WERI-Rb-1 (cell line): ENCODE measurements at places on chromosomes 4 and X.

- DNase-seq: no peak
Measured at GRCh38 chr4:120658772-120659171, 263.8 kb downstream of the PRDM5 start.

DNA sequence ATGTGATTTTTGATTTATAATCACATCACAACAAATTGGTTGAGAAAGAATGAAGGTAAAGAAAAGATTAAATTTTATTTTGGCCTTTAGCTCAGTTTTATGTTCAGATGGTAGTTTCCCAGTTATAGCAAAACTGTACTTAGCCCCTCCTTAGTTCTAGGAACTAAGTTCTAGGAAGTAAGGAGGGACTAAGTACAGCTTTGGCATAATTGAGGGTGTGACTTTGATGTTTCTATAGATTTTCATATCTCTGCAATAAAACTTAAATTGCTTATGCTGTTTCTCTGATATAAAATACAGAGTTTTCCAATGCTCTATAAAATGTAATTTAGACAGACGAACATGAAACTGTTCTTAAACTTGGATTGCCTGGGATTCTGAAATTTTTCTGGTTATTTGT lies 46.6 kb upstream of the SLC4A4 start:
- DNase-seq: no peak

DNA sequence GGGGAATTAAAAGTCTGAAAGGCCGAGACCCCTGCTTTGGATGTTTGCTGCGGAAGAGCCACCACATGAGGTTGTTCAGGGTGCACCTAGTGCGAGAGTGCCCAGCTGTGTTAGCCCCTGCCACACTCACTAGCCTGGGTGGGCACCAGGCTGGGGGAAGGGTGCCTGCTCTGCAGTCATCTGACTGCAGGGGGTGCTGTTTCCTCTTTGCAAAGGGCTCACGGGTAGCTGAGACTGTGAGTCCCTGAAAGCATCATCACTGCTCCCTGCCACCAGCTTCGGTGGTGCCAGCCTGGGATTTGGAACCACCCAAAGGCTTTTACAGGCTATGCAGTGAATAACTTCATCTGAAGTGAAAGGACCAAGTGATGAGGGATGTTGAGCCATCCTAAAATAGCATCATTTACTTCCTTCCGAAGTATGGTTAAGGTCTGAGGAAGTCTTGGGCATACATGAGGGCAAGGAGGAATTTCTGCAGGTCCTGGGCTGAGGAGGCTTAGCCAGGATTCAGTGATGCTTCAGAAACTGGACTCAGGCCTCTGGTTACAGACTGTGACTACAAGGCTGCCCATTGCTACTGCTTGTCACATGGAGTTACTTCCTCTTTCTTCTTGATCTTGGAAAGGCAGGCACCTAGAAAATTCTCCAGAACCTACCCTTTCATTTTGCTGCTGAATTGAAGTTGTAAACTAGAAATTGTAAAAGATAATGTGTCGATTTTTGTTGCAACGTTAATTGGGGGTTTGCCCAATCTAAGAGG lies 293.2 kb upstream of the PRPS2 start:
- peak; percentile 17 for DNase-seq

DNA sequence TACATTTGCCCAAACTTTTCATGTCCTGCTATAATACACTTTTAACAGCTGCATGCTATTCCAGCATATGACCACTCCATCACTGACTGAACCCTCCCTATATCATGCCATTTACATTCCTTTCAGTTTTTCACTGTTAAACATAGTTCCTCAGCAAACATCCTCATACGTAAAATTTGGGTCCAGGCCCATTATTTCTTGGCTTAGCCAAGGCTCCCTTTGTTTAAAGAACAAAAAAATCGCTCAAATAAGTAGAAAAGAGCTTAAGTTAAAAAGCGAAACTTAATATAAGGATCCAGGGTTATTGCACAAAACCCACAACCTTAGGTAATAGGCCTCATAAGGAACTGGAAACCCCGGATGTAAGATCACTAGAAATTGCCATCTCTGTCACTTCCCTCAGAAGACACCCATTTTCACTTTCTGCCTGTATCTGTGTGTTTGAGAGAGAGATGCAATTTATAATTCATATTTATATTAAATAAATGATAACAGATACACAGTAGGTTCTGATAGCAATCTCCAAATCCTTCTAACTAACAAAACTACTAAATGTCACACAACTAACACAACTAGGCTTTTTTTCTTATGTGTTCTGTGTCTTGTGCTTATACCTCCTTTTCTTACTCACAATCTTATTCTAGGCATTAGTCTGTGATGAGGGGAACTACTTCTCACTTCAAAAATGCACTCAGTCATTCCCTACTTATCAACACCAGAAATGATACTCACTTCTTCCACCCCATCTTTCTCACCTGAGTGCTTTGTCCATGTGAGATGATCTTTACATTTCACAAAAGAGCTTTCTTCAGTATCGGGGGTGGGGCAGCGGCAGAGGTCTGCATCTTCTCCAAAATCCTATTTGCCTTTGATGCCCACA lies 59.9 kb upstream of the FAM241A start:
- no peak for DNase-seq

GRCh38 chrX:38999967-39000745 lies 198.9 kb downstream of the MID1IP1 start:
- no peak for DNase-seq

DNA sequence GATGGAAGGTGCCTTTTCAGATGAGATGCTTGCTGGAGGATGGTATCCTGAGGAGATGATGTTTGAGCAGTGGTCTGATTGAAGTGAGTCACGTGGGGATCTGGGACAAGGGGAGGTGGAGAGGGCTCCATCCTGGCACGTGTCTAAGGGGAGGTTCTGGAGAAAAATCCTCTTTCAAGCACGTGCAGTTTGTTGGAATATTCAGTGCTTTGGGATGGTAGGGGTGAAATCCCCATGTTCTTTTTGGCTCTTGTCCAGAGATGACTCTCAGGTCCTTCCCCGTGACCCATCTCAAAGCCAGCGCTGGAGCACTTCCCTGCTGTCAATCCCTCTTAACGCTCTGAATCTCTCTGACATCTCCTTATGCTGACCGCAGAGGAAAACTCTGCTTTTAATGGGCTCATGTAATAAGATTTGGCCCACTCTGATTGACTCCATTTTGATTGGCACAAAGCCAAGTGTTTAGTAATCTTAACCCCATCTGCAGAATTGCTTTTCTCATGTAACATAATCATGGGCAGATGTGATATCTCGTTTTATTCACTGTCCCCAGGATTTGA lies 10.8 kb upstream of the KLKB1 start:
- no peak for DNase-seq

DNA sequence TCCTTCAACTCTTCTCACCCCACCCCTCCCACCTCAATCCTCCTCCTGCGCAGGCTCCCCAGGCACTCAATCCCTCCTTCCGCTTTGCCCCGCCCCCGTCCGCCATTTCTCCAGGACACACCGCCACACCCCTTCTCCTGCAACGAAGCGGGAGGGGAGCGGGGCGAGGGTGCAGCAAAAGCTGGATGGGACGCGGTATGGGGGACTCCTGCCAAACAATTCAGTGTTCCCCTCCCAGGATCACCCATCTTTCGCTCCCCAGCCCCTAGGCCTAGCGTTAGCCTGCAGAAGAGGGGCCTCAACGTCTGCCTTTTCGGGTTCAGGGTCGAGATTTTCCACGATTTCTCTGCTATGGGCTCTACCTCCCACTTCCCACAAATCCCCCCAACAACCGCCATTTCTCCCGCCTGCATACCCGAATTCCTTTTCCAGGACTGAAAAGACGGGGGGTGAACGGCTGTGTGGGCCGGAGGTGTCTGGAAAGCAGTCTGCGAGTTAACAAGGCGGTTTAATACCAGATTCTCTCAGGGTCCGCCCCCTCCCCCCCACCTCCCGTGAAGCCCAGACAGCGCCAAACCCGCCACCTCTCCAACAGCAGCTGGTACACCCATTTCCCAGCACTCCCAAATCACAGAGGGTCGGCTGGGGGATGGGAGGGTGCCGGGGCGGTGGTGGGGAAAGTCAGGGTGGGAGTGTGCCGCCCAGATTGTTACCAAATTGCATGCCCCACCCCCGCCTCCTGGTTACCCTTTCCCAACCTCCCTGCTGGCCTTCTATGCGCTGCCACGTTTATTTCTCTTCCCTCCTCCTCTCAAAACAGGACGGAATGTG lies 774 bp downstream of the ARMCX2 start:
- DNase-seq: peak; percentile 83

GRCh38 chr4:73341454-73341853 lies 62.6 kb upstream of the ALB start:
- DNase-seq: peak; percentile 51

GRCh38 chr4:158710814-158711213 lies 12.4 kb downstream of the PPID start:
- DNase-seq: no peak
